ENCODE measurements at places on chromosomes 2 and 18. TPM values are rescaled to one million over a fixed set of nuclear protein-coding genes. Genes with fewer than 3 reads are reported as not detected.

DNA sequence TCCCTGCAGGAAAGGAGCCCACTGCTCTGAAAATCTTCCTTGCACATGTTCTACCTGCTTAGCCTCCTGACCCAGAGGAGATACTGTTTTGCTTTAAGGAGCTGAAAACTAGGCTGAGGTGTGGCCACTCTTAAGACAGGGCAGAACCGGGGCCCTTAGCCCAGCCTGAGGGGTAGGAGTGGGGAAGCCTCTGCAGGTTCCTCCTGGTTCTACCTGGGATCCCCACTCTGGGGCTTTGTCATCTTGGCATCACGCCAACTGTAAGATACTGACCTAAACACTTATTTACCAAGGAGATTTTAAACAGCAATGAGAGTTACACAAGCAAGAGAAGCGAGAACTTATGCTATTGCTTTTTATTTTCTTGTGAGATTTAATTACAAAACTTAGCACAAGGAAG, 86.9 kb downstream of the KCTD1 start:
- DNase-seq: no peak

DNA sequence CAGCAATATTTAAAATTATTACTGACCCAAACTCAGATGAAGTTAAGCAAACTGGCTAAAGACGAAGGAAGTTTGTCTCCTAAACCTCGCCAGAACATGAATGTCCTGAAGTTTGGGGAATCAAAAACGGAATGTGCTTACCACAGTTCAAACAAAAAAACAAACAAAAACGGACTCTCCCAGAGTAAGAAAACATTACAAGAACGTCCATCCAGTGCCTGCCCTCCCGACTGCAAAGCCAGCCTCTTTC, 1.1 kb downstream of the KANSL1L start:
- DNase-seq: no peak

DNA sequence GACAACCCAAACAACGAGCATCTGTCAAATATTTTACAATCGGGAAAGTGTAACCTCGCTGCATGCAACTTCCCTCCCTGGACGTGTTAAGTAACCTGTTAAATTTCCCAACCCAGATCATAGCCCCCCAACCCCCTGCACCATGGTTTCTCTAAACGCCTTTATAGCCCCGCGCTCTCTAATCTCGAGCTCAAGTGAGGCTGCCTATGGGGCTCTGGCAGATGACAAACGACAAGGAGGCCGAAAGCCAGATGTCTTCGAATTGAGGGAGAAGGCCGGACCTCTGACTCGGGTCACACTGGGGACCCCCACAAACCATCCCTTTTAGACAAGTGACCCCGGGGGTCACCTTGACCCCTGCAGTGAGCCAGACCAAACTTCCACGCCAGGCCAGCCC, 526 bp downstream of the COX7A2L start:
- DNase-seq: no peak

DNA sequence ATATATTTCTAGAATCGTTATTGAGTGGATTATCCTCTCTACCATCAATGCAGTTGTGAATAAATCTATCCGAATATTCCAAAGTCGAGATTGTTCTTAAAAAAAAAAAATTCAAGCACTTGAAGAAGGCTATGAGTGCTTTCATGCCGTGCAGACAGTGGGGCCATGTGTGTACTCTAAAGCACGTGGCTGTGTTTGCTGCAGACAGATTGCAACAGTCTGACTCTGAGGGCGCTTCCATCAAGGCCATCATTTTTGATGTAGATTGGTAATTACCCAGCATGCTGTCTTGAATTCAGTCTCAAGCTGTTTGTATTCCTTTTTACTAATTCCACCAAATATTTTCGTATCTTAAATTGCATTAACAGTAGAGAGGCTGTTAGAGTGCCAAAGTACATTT, 325.9 kb upstream of the LINC00305 start:
- no peak for DNase-seq

- no peak for DNase-seq
Observed at GRCh38 chr18:46261799-46262198, 157.6 kb downstream of the HAUS1 start.

The PLEKHH2 gene
- total RNA-seq: 4.1 TPM
